Right forelimb (tissue), 1 donor: ENCODE measurements at places on chromosomes 12 and 14.

DNA sequence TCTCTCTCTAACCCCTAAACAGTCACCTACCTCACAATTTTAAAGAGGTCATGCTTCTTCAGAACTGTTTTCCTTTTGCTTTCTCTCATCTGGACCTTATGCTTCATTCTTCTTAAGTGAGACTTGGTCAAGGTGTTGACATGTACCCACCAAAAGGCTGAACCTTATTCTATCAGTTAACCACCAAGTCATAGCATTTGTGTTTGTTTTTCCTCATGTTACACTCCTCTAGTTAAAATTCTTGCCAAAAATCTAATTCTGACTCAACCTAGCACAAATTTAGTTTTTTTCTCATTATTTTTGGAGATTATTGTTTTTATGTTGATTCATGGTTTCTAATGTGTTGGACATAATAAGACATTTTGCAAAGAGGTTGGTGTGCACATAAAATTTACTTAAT, 578.6 kb downstream of the SLC16A7 start:
- DNase-seq = no peak

- DNase-seq = no peak
Measured at GRCh38 chr12:105214670-105215375, 21.2 kb downstream of the APPL2 start.

GRCh38 chr12:49673446-49674317, 33.5 kb downstream of the FMNL3 start:
- peak; percentile 94 for DNase-seq

DNA sequence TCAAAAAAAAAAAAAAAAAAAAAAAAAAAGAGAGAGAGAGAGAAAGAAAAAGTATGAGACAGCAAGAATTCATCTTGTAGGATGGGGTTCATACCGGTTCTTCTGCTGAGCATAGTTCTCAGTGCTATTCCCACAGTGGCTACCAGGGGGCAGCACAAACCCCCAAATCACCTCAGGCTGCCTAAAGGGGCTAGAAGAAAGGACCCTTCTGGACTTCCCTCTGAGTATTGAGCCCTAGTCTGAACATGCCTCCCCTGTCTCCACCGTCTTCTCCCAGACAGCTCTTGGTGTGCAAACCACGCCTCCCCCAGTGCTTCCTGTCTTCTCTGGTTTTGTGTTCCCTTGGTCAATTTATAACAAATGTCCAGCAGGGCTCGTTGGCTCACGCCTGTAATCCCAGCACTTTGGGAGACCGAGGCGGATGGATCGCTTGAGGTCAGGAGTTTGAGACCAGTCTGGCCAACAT, 31.3 kb upstream of the SMUG1 start:
- peak; percentile 85 for DNase-seq

GRCh38 chr12:6934110-6934509, 6.4 kb downstream of the ATN1 start:
- peak; percentile 44 for DNase-seq

- DNase-seq = no peak
Measured at GRCh38 chr12:115223991-115224390, 540.0 kb upstream of the TBX3 start.

GRCh38 chr12:93894391-93895088, 217.4 kb downstream of the CRADD start:
- peak; percentile 92 for DNase-seq

DNA sequence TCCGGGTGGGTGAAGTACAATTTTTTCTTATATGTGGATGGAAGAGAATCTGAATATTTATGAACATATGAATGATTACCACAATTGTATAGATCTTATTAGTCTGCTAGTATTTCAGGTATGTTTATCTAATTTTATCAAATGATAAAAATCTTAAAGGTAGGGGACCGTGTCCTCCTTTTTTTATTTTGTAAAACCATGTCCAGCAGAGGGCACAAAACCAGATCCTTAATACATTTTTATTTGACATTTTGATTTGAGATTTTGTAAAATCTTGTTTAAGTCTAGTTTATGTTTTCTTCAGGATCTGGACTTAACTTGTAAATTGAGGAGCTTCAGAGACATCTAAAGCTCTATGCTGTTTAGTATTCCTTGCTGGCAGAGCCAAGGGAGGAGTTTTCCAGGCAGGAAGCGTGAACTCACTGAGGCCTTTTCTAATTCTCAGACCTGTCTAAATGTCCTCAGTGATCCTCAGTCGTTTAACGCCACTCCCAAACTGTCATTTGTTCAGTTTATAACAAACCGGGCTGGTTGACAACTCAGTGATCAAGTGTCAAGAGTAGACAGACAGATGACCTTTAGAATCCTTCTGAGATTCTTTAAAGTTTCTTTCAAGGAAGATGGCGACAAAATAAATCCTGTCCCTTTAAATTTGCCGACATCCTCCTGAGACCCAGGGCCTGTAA, 263.9 kb downstream of the KTN1 start:
- DNase-seq = no peak

- no peak for DNase-seq
Measured at GRCh38 chr12:7496451-7496850, 7.1 kb downstream of the CD163 start.

GRCh38 chr14:47822326-47822725, 146.9 kb upstream of the MDGA2 start:
- DNase-seq = no peak

GRCh38 chr14:91931478-91932088, 15.9 kb downstream of the FBLN5 start:
- no peak for DNase-seq

DNA sequence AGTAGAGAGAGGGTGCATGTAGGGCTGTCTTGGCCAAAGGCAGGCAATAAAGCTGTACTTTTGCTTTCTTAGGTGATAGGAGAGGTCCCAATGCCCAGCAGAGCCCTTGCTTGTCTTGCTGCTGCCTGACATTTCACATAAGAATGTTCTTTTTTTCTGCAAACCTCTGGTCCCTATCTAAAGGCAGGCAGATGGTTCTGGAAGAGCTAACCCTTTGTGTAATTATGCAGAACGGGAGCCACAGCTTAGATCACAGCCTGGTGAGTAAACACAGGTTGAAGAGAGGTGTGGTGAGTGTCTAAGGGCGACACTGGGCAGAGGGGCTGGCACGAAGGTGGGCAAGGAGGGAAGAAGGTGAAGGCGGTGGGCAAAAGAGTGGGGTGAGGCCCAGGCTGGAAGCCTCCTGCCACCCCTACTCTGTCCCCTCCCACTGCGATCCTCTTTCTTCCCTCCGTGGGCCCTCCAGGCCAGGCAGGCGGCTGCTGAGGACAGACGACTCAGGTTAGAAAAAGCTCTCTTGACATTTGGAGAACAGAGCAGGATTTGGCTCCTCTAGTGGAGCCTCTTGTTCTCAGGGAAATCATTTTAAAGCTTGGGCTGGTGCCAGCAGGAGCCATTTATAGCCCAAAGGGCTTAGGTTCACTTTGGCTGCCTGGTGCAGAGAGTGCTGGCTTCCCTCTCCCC, 42.8 kb downstream of the PRMT8 start:
- no peak for DNase-seq

- peak; percentile 71 for DNase-seq
Measured at GRCh38 chr12:62799126-62799736, 135.7 kb downstream of the PPM1H start.

- DNase-seq = no peak
Measured at GRCh38 chr14:103041464-103041863, 15.9 kb downstream of the CDC42BPB start.

- DNase-seq = no peak
Measured at GRCh38 chr12:20097626-20098025, 270.7 kb upstream of the PDE3A start.

DNA sequence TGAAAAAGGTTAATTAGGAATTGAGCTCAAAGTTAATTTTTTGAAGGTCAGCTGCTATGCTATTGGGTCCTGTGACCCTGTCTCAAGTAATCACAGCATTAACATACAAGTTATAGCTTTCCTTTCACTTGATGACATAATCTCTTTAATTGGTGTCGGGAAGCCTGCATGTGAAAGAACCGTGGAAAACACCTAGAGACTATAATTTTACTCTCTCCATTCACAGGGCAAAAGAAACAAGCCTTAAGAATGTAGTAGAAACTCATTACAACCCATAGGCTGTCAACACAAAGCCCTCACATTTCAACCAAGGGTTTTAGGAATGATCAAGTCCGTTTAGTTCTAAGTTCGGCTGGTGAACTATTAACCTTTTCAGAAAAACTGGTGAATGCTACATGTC, 104.4 kb downstream of the PPM1A start:
- DNase-seq = no peak

DNA sequence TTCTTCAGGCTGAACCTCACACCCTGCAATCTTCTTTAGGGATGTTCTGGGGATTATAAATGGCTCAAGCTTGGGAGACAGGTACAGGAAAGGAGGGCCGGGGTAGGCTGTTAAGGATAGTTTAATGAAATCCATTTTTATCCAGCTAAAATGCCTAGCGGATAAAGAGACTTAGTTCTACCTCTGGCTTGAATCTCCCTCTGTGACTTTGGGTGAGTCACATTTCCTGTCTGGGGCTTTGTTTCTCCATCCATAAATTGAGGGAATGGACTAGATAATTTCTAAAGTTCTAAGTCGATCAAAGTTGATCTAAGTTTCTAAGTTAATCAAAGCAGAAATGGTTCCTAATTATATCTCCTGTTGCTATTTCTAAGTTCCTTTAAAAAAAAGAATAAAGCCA, 319.6 kb upstream of the E2F7 start:
- no peak for DNase-seq

GRCh38 chr12:19171731-19172130, 42.2 kb downstream of the PLEKHA5 start:
- DNase-seq = no peak

- no peak for DNase-seq
Measured at GRCh38 chr14:63881926-63882325, 29.1 kb downstream of the SYNE2 start.

DNA sequence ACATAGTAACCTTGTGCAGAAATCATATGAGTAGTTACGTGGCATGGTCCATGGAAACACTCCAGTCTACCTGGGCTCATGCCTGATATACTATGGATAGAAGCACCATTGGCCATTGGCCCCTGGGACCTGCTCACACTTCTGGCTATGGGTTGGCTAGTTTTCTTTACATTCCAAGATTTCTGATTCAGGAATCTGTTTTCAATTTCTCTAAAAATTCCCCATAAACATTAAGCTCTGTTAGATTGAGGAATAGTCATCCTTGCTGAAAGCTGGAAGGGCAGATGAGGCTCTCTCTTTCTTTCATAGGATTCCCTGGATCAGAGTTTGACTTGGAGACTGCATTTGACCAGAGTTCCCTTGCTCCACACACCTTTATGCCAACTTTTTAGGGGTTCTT, 37.3 kb upstream of the RAP1B start:
- no peak for DNase-seq

DNA sequence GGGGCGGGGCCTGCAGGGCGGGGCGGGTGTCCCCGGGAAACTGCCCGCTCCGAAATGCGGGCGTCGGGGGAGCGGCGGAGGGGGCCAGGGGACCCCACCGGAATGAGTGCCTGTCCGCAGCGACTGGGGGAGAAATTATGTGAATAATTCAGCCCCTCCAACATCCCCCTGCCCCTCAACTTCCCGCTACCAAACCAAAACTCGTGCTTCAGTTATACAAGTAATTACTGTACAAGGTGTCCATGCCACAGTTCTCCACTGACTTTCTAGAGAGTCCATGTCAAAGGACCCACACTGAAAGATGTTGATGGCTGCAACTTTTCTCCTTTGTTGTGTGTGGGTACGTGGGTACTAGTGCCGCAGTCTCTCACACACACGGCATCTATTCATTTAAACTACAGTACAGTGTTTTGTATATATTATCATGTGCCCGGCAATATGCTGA, 414 bp upstream of the CDK17 start:
- no peak for DNase-seq

GRCh38 chr12:23891115-23891514, 58.4 kb downstream of the SOX5 start:
- DNase-seq = no peak

DNA sequence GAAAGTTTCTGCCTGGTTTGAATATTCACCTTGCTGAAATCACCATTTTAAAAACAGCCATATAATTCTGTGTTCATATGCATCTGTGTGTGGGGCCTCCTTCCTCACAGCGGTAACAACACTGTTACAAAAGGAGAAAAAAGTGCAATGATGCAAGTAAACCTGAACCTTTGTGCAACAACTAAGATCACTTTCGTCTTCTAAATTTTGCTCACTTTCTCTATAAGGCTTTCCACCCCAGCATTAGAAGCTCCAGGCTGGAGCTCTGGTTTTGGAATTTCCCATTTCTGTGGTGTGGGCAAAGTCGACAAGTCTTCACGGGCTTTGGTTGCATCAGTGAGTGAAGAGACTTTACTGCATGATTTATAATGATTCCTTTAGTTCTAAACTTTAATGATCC, 18.4 kb downstream of the FGD6 start:
- no peak for DNase-seq

GRCh38 chr14:93109572-93110481, 5.9 kb downstream of the ITPK1 start:
- no peak for DNase-seq

DNA sequence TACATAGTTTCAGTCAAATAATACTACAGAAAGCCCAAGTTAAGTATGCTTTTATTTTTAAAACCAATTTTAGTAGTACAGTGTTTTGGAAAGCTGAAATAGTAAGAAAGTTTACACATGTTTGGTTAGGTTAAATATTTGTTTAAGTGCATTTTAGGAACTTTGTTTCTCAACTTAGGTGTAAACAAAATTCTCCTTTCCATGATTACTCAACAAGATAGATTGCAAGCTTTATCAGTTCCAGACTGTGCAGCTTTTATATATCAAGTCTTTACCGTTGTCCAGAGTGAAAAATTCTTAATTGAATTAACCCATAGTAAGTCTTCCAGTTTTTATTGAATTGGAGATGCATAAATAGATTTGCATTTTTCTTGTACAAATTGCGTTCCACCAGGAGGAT, 45.1 kb downstream of the PIWIL1 start:
- DNase-seq = no peak

GRCh38 chr14:37602605-37603453, 7.4 kb downstream of the TTC6 start:
- no peak for DNase-seq

- DNase-seq = no peak
Measured at GRCh38 chr14:26870096-26870495, 272.3 kb upstream of the NOVA1 start.

- DNase-seq = no peak
Measured at GRCh38 chr12:1882405-1882804, 36.0 kb downstream of the CACNA2D4 start.

DNA sequence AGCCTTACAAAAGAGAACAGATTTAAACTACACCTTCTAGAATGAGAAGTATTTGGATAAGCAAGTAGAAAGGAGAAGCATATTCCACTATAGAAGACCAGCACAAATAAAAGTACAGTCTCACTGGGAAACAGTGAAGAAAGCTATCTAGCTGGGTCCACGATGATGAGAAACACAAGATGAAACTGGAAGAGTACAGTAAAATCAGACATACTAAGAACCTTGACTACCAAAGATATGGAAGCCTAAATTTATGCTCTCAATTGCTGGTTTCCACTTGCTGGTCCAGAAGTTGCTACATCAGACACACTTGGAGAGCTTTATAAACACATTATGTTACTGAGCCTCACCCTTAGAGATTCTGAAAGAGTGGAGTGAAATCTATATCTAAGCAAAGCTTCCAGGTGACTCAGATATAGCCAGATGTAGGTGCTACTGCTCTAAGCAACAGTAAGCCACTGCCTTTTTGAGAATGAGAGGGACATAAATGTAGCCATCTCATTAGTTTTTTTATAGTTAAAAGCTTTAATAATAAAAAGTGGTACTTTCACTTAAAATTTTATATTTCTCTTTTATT, 96.3 kb upstream of the BBS10 start:
- no peak for DNase-seq
